ENCODE measurements at places on chromosomes 3 and 15. TPM values are rescaled to one million over a fixed set of nuclear protein-coding genes. Genes with fewer than 3 reads are reported as not detected.

The EFL1 gene
- total RNA-seq, result 19.4 TPM

The ZNF148 gene
- total RNA-seq, result 45.9 TPM

The SAMD7 gene
- total RNA-seq, result not detected

The PYGO1 gene
- total RNA-seq, result 21.0 TPM

The CD47 gene
- total RNA-seq, result 56.7 TPM

DNA sequence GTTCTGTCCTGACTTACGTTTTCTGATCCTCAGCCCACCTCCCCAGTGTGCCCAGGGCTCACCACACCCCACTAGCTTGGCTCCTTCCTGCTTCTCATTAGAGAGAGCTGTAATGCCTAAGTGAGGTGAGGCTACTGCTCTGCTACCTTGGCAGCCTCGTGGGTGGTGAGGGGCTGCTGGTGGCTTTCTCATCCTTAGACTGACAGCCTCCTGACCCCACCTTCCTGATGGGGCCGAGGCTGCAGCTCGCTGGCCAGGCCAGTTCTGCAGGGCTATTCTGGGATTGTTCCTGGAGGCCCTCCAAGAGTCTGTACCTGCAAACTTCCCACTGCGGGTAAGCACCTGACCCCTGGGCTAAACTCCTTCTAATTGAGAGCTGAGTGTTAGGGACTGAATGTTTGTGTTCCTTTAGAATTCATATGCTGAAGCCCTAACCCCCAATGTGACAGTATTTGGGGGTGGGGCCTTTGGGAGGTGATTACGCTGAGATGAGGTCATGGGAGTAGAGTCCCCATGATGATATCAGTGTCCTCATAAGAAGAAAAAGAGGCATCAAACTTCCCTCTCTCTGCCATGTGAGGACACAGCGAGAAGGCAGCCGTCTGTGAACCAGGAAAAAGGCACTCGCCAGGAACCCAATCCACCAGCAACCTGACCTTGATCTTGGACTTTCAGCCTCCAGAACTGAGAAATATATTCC lies 38.1 kb upstream of the IQSEC1 start:
- peak; percentile 76 for DNase-seq
- no peak overlapping the region for H3K27ac ChIP-seq
- H3K4me3 ChIP-seq, result no peak overlapping the region
- H3K27me3 ChIP-seq, result peaks cover 52% of the 10 kb centered on the region
- H3K4me1 ChIP-seq, result no peaks in the 10 kb centered on the region

DNA sequence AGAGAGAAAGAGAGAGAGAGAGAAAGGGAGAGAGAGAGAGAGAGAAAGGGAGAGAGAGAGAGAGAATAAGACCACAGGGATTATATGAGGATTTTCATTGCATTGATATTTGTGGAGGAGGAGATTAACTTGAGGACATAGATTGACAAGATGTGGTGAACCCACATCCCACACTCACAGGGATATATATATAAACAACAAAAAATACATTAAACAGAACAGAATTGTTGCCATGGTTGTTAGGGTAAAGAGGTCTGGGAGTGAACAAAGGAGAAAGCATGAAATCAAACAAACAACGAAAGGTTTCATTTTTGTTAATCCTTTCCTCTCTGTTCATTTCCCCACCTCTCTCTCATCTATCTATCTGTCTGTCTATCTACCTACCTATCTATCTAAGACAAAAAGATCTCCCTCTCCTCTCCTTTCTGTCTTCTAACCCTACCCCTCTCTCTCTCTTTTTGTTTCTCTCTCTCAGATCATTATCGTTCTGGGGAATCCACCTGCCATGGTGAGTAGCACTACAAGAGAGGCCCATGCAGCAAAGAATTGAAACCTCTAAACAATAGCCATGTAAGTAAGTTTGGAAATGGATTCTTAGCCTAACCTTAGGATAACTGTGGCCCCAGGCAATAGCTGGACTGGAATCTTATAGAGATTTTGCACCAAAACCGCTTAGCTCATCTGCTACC lies 280.9 kb downstream of the RAP2B start:
- H3K27me3 ChIP-seq, result peaks cover 9% of the 10 kb centered on the region
- DNase-seq, result no peak
- H3K36me3 ChIP-seq, result no peaks in the 10 kb centered on the region
- H3K4me1 ChIP-seq, result no peaks in the 10 kb centered on the region
- no peak overlapping the region for H3K4me3 ChIP-seq

- peaks cover 5% of the 10 kb centered on the region for H3K4me1 ChIP-seq
- H3K27me3 ChIP-seq, result peaks cover 65% of the 10 kb centered on the region
- peaks cover 2% of the 10 kb centered on the region for H3K36me3 ChIP-seq
- no peak for DNase-seq
- peak overlapping the region; percentile 61 for H3K4me3 ChIP-seq
Measured at GRCh38 chr15:89399238-89400115, 64.9 kb upstream of the POLG start.

- no peak for DNase-seq
- no peak overlapping the region for H3K27ac ChIP-seq
- H3K27me3 ChIP-seq, result peaks cover 53% of the 10 kb centered on the region
- H3K36me3 ChIP-seq, result peaks cover 4% of the 10 kb centered on the region
- H3K4me3 ChIP-seq, result no peak overlapping the region
Measured at GRCh38 chr3:37779289-37780152, 82.2 kb upstream of the CTDSPL start.

- H3K27ac ChIP-seq, result no peak overlapping the region
- H3K27me3 ChIP-seq, result no peaks in the 10 kb centered on the region
- no peak overlapping the region for H3K4me3 ChIP-seq
- H3K4me1 ChIP-seq, result no peaks in the 10 kb centered on the region
Measured at GRCh38 chr3:45506084-45506483, 88.5 kb upstream of the LIMD1 start.

GRCh38 chr3:136818769-136819391 lies at the start of gene SLC35G2:
TSS of gene SLC35G2 (plus strand) at chr3:136819126. CDS start at chr3:136854461, 35,335 bp downstream.
- no peaks in the 10 kb centered on the region for H3K27me3 ChIP-seq
- no peak for DNase-seq

DNA sequence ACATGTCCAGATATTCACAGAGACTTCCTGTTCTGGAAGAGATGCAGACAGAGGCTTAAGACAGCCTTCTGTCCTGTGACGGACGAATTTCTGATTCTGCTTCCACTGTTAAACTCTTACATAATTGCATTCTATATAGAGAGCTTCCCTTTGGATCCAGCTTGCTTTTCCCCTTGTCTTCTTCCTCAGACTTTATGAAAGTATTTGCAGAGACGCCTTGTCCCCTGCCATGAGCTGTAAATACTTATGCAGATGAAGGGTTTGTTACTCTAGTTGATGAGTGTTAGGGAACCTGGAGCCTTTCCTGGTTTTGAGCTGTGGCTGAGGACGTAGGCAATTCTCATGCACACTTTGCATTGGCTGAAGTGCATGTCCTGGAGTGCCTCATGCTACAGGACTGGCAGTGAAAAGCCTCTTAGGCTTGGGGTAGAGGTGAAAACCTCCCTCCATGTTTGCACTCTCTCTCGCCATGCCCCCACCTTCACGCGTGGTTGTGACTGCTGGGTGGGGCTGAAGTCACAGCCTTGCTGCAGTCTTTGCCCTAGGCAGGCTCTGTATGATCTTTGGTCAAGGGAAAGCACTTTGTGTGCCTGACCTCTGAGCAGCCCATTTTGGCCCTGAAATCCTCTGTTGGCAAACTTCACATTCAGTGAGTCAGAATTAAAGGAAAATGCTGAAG lies 286.6 kb downstream of the PTPRG start:
- H3K36me3 ChIP-seq, result no peaks in the 10 kb centered on the region
- H3K4me3 ChIP-seq, result no peak overlapping the region
- H3K4me1 ChIP-seq, result peaks cover 48% of the 10 kb centered on the region
- H3K27ac ChIP-seq, result peak overlapping the region; percentile 78

DNA sequence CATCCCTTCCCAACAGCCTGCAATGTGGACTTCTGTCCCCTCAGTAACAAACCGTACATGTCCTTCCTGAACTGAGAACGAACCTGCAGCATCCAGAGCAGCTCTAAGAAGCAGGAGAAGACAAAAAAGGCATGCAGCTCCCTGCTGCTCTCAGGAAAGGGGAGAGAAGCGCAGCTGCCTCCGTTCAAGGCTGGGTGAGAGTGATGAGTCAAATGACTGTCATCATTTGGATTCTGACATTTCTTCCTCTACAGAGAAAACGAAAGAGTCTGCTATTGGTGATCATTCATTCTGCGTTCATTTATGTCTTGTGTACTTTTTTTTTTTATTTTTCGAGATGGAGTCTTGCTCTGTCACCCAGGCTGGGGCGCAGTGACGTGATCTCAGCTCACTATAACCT lies 677.8 kb downstream of the FHIT start:
- DNase-seq, result no peak
- H3K27me3 ChIP-seq, result no peaks in the 10 kb centered on the region
- peaks cover 6% of the 10 kb centered on the region for H3K4me1 ChIP-seq

GRCh38 chr3:61858054-61858453 lies 296.7 kb downstream of the PTPRG start:
- H3K27me3 ChIP-seq, result no peaks in the 10 kb centered on the region
- DNase-seq, result no peak
- H3K36me3 ChIP-seq, result no peaks in the 10 kb centered on the region
- peaks cover 17% of the 10 kb centered on the region for H3K4me1 ChIP-seq
- no peak overlapping the region for H3K27ac ChIP-seq

GRCh38 chr3:193809106-193809505 lies 216.1 kb downstream of the OPA1 start:
- DNase-seq, result no peak
- peaks cover 11% of the 10 kb centered on the region for H3K4me1 ChIP-seq
- H3K36me3 ChIP-seq, result peaks cover 2% of the 10 kb centered on the region

DNA sequence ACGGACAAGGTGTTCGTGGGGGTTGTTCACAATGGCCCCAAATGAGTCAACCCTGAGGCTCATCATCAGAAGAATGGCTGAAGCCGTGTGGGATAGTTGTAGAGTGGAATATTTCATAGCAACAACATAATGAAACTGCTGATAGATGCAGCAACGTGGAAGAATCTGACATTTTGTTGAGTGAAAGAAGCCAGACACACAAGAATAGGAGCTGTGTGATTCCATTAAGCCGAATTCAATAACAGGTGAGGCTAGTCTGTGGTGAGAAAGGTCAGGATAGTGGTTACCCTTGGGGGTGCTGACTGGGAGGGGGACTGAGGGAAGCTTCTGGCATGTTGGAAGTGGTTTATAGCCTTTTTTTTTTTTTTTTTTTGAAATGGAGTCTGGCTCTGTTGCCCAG lies 144.0 kb downstream of the SMAD6 start:
- no peak for DNase-seq
- H3K27ac ChIP-seq, result no peak overlapping the region
- no peak overlapping the region for H3K4me3 ChIP-seq
- H3K36me3 ChIP-seq, result peaks cover 1% of the 10 kb centered on the region
- H3K4me1 ChIP-seq, result peaks cover 36% of the 10 kb centered on the region
- no peaks in the 10 kb centered on the region for H3K27me3 ChIP-seq

- H3K4me1 ChIP-seq, result no peaks in the 10 kb centered on the region
- H3K4me3 ChIP-seq, result no peak overlapping the region
- H3K27me3 ChIP-seq, result peaks cover 5% of the 10 kb centered on the region
- no peak overlapping the region for H3K27ac ChIP-seq
Measured at GRCh38 chr15:55003965-55004873, 192.5 kb downstream of the RSL24D1 start.

DNA sequence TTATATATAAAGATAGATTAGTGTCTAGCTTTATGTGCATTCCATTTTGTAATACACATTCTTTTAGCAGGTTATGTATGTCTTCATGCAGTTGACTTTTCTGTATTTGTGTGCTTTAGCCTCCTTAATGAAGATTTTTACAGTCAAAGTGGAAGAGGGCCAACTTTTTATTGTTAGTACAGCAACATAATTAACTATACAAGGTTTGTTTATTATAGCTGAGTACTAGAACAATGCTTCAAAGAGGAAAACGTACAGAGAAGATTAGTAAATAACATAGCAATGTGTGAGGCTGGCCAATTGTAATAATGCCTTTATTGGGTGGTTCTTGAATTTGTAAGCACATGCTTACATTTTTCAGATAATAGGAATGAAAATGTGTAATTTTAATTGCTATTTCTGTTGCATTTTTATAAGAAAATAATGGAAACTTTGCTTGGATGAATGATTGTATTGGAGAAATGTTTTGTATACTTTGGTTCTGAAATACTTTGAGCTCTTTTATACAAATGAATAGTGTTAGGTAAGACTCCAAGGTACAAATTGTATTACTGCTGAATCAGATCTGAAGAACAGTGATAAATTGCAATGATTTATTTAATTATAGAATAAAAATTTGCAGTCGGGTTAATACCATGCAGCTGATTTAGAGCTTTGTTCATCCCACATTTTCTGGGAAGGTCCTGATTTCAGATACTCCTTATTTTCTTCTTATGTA lies 41.4 kb downstream of the UBE2E2 start:
- no peaks in the 10 kb centered on the region for H3K27me3 ChIP-seq
- H3K27ac ChIP-seq, result no peak overlapping the region
- peaks cover 32% of the 10 kb centered on the region for H3K4me1 ChIP-seq
- no peaks in the 10 kb centered on the region for H3K36me3 ChIP-seq
- no peak overlapping the region for H3K4me3 ChIP-seq
- no peak for DNase-seq

DNA sequence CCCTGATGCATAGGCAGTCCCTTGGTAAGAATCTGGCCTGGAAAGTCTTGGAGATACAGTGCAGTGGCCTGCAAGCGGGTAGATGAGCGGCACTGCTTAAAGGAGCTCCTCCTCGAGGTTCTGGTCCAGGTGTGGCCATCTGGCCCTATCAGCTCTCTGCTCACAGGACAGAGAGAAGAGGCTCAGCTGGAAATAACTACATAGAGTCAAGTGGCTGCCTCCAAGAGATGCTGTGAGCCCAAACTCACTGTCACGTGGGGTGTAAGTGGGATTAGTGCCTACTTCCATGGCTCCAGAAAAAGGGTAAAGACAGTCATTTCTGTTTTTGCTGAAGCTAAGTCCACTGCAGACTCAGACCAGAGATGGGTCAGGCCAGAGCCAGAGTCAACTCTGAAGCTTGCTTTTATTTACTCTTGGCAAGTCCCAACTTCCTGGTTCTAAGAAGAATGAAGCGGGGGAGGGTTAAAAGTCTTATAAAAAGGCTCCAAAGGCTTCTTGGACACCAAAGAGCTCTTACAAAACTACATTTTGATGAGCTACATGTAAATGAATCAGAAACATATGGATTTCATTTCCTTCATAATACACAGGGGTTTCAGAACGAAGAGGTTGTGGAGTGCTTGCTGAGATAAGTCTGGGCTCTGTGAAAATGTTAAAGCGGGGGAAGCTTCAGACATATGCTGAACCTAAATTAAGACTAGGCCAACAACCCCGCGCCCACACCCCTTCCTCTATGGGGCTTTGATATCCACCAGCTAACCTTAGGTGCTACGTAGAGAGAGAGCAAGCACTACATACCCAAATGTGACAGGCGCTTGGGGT lies 77.1 kb downstream of the PDZRN3 start:
- peak overlapping the region; percentile 86 for H3K27ac ChIP-seq
- no peaks in the 10 kb centered on the region for H3K27me3 ChIP-seq
- H3K36me3 ChIP-seq, result peaks cover 2% of the 10 kb centered on the region
- no peak for DNase-seq
- peaks cover 39% of the 10 kb centered on the region for H3K4me1 ChIP-seq

GRCh38 chr15:66293419-66294156 lies at the start of gene DIS3L:
TSS of gene DIS3L (plus strand) at chr15:66293568. CDS start at chr15:66293597, 29 bp downstream.
- peak within 1 kb of the TSS; percentile 87 for H3K27ac ChIP-seq
- H3K4me1 ChIP-seq, result peaks cover 21% of the 10 kb centered on the region
- no peaks in the 10 kb centered on the region for H3K27me3 ChIP-seq
- H3K4me3 ChIP-seq, result peak within 1 kb of the TSS; percentile 77
- no peaks in the 10 kb centered on the region for H3K36me3 ChIP-seq
- DNase-seq, result peak; percentile 88

GRCh38 chr3:177657243-177657642 lies 460.0 kb upstream of the TBL1XR1 start:
- H3K36me3 ChIP-seq, result peaks cover 2% of the 10 kb centered on the region
- no peak overlapping the region for H3K27ac ChIP-seq
- H3K27me3 ChIP-seq, result no peaks in the 10 kb centered on the region
- no peak overlapping the region for H3K4me3 ChIP-seq

Measured in chondrocyte (in vitro differentiated cells).